ENCODE measurements at places on chromosomes 1 and 21. TPM values are rescaled to one million over a fixed set of nuclear protein-coding genes. Genes with fewer than 3 reads are reported as not detected.

GRCh38 chr1:89635825-89636815, 3.2 kb downstream of the LRRC8C start:
- DNase-seq: no peak

DNA sequence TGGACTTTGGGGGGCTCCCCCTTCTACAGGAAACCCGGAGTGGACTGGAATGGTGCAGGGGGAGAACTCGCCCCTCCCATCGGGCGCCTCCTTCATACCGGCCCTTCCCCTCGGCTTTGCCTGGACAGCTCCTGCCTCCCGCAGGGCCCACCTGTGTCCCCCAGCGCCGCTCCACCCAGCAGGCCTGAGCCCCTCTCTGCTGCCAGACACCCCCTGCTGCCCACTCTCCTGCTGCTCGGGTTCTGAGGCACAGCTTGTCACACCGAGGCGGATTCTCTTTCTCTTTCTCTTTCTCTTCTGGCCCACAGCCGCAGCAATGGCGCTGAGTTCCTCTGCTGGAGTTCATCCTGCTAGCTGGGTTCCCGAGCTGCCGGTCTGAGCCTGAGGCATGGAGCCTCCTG, at the start of gene TNFRSF14:
TSS of gene TNFRSF14 (plus strand) at position 95 of the 401 bp plus-strand sequence. CDS start at position 389, 294 bp downstream.
- DNase-seq: peak; percentile 72

DNA sequence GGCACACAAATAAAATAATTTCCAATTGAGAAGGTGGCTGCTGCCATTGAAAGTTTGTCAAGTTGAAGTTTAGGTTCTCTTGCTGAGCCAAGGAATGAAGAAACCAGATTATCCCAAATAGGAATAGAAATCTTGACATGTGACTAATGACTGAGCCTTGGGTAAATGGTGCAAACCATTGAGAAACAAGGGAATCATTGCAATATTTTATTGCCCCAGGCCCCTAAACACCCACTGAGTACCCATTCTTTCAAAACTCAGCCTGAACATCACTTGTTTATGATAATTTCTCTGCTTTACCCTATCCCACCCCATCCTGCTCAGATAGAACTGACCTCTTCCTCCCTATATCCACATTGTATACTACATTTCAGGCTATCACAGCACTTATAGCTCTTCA, 46.6 kb upstream of the VTCN1 start:
- DNase-seq: no peak

- no peak for DNase-seq
Measured at GRCh38 chr1:174569240-174569639, 121.5 kb downstream of the GPR52 start.

GRCh38 chr1:164895026-164895912, 336.3 kb downstream of the PBX1 start:
- peak; percentile 56 for DNase-seq

Gene ERICH3
- not detected for total RNA-seq

Gene VWA5B1
- total RNA-seq: 0.13 TPM

Gene CLCNKA
- total RNA-seq: 0.35 TPM

- DNase-seq: no peak
Measured at GRCh38 chr1:111593403-111594305, 25.9 kb upstream of the RAP1A start.

GRCh38 chr1:24252185-24252780, 65.2 kb upstream of the IFNLR1 start:
- DNase-seq: no peak

GRCh38 chr1:221025956-221026355, 146.7 kb downstream of the HLX start:
- DNase-seq: no peak

GRCh38 chr1:220189750-220190347, 82.4 kb downstream of the RAB3GAP2 start:
- DNase-seq: no peak

DNA sequence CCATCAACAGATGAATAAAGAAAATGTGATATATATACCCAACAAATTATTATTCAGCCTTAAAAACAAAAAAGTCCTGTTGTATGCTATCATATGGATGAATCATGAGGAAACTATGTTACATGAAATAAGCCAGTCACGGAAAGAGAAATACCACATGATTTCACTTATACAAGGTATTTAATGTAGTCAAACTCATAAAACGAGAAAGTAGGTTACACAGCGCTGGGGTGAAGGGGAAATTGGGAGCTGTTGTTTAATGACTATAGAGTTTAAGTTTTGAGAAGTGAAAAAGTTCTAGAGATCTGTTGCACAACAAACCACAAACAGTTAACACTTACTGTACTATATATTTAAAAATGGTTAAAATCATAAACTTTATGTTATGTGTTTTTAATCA, 58.5 kb downstream of the SLC25A24 start:
- DNase-seq: no peak

Gene RSPH1
- total RNA-seq: not detected

Gene LENEP
- not detected for total RNA-seq

DNA sequence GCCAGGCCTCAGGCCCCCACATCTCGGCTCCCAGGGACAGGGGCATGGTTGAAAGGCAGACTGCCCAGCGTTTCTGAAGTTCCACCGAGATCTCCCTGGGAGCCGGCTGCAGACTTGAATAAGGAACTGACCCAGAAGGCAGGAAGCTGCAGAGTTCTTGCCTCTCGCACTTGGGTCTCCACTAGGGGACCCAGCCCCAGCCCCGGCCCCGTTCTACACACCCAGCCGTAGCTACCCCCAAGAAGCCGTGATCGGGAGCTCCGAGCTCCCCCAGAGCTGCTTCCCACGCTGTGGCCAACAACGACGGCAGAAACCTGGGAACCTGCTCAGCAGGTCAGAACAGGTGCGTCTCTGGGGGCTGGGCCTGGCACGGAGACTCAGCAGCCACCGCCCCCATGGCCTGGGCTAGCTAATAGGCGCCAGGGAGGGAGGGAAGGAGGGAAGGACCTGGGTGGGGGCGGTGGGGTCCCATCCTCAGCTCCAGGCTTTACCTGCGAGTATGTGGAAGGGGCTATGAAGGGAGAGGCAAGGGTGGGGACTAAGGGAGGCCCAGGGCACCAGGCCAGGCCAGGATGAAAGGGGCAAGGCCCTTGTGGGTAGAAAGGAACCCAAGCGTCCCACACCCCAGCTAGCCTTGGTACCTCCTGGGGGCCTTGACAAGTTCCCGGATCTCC, at the start of gene NECTIN4:
TSS of gene NECTIN4 (minus strand) at position 308 of the 674 bp plus-strand sequence. CDS start at position 46, 262 bp downstream.
- no peak for DNase-seq

Gene NIBAN1
- 317 TPM for total RNA-seq

DNA sequence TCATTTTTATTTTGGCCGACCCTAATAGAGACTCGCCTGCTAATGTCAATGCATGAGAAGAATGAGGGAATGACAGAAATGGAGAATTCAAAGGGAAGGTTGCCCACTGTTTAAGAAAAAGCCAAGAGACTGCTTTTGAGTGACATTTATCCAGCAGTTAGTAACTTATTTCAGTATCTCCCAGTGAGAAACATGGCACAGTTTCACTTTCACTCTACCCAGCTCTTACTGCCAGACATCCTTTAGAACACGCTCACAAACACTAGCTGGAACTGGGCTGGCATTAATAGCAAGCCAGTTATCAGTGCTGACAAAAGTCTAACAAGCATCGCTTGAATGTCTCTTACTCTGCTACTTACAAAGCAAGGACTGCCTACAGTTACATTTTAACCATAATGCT, 8.5 kb downstream of the GGPS1 start:
- DNase-seq: no peak

DNA sequence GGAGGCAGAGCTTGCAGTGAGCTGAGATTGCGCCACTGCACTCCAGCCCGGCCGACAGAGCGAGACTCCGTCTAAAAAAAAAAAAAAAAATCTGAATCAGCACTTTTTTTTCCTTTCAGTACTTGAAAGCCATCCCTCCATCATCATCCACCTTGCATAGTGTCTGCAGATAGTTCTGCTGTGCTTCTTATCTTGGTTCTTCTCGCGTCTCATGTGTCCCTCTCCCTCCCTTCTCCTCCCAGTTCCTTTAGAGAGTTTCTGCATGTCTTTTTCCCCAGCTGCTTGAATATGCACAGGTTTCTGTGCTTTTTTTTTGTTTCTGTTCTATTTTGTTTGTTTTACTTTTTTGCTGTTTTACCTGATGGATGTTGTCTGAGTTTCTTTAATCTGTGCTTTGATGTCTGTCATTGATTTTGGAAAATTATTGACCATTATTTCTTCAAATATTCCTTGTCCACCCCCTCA, 3.9 kb upstream of the COL18A1 start:
- no peak for DNase-seq

Gene TRPM2
- total RNA-seq: 1.9 TPM

GRCh38 chr1:201740670-201741111, 88.3 kb upstream of the IPO9 start:
- DNase-seq: no peak

Gene MCOLN3
- total RNA-seq: 1.7 TPM

DNA sequence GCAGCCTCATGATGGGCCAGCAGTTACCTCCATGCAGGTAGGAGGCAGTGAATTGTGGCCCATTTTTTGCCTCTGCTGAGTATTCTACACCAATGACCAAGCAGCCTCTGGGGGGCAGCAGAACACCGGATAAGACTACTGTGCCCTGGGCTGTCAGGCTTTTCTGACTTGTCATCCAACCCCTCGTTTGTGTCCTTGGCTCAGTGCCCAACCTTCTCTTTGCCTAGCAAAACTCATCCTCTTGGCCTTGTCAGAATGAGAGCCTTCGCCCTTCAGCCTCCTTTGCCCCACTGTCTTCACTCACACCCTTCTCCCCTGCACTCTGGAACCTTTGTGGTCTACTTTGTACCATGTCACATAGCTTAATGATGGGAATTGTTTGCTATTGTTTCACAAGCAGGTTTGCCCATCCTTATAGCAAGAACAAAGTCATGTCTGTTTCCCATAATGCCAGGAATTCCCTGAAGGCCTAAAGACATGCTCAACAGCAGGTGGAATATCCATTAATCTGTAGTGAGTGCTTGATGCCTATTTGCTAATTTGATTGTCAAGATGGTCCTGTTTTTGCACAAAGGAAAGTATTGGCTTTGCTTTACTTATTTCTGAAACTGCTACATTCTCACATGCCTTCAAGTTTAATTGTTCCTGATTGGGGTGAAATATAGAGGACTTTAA, 255.9 kb downstream of the HHAT start:
- peak; percentile 82 for DNase-seq

Gene KIAA0040
- total RNA-seq: 15.4 TPM

DNA sequence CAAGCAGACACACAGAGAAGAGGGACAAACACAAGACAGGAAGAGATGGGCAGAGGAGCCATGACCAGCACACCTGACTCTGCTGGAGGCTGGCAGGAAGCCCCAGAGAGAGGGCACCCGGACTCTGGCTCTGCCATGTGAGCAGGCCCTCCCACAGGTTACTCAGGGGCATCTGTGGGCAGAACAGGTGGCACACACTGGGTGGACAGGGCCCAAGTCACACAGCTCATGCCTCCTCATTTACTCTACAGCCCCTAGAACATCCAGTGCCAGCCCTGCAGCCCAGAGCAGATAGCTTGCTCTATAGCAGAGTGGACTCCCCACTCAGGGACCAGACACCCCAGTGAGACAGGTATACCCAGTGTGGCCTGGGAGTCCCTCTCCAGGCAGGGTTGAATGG, 28.7 kb downstream of the PACC1 start:
- no peak for DNase-seq

GRCh38 chr1:16144325-16145029, 11.4 kb downstream of the EPHA2 start:
- no peak for DNase-seq

DNA sequence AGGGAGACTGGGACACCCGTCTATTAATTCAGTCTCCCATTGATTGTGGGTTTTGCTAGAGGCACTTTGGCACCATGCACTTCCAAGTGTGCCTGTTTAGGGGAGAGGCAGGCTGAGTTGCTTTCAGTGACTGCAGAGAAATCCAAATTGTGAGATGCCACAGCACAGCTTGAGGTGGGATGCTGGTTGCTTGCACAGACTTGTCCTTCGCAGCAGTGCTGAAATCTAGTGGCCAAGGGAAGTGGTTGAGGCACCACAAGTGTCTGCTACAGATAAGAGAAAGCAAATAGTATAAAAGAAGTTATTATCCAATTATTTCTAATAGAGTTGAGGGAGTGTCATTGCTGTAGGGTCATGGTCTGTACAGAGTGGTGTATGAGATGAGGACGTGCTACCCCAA, 40.0 kb upstream of the APP start:
- DNase-seq: no peak

DNA sequence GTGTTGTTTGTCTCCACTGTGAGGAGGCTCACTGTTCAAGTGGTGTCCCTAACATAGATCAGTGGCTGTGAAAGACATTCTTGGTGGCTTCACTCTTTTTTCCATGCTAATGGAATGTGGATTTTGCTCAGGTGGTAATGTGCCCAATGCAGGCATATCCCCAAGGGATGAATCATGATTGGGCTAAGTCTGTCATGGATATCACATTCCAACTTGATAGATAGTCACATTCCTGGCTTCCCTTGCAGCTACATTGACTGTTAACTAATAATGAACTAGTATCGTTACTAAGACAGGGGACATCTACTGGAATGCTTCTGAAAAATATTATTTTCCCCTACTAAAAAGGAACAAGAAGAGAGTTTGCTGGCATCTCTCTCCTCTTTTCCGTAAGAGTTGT, 86.3 kb upstream of the SOD1 start:
- no peak for DNase-seq

Gene PTPN22
- 0.35 TPM for total RNA-seq

DNA sequence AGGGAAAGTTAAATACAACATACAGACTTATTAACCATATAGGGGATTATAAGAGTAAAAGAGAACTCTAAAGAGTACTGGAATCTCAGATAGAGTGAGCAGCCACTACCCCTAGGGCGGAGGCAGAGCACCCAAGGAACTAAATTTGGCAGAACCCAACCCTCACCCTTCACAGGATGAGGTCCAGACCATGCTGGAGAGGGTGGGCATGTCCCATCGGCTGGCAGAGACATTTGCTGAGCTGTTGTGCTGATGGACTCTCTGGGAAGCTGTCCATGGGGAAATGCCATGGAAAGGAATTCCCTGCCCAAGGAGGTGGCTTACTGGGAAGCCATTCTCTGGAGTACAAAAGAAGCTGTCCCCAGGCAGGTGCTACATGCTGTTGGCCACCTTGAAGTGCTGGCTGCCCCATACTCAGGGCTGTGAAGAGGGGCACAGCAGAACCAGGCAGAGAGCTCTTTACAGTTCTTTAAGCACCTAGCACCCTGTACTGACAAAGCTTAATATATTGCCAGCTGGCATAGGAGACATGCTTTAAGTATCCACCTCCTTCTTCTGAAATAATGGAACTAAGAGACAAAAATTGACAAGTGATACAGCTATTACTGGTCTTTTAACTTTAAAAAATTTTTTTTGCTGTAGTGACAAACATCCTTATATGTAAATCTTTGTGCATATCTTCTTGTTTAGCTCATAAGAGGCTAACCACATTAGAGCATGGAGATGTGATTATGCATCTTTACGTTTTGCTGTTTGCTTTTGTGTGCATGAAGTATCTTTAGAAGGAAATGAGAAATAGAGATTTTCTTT, 29.6 kb downstream of the TSNAX start:
- DNase-seq: no peak

Data from Right ventricle myocardium superior (tissue), 1 donor.